Bronchial smooth muscle cell (primary cell): ENCODE measurements at places on chromosomes 3 and 15. TPM values are rescaled to one million over a fixed set of nuclear protein-coding genes. Genes with fewer than 3 reads are reported as not detected.

LMAN1L gene
- not detected in 2 replicates for total RNA-seq

THPO gene
- total RNA-seq: 0.16 and 0.52 TPM in 2 replicates

TIMP4 gene
- 12.0 and 17.2 TPM in 2 replicates for total RNA-seq

RBM15B gene
- total RNA-seq: 24.3 and 28.3 TPM in 2 replicates

ADGRG7 gene
- not detected in 2 replicates for total RNA-seq
